ENCODE measurements at places on chromosomes 11 and 22.

- no peak for DNase-seq
Measured at GRCh38 chr11:67663532-67664212, 10.8 kb downstream of the ALDH3B2 start.

DNA sequence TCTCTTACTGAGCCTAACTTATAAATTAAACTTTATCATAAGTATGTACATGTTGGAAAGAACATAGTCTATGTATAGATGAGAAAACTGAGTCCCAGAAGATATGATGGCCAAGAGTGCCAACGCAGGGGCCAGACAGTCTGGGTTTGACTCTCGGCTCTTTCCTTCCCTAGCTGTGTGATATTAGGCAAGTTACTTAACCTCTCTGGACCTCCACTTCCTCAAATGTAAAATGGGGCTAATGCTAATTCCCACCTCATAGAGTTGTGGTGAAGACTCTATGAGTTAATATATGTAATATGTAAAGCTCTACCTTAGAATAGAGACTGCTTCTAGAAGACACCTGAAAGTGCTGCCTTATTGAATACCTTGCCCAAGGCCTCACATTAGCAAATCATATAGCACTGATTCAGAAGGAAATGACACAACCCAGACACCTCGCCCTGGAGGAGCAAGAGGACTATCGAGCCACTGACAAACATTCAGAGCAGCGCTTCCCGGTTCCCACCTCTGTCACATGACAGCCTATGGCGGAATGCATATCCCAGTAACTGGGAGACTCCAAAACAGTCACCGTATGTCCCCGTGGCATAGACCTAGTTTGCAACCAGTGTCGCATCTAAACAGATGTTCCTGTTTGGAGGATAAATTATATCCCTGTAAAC lies 11.3 kb upstream of the CCDC86 start:
- no peak for DNase-seq

GRCh38 chr11:67267188-67268080 lies 1.2 kb downstream of the GRK2 start:
- no peak for DNase-seq

DNA sequence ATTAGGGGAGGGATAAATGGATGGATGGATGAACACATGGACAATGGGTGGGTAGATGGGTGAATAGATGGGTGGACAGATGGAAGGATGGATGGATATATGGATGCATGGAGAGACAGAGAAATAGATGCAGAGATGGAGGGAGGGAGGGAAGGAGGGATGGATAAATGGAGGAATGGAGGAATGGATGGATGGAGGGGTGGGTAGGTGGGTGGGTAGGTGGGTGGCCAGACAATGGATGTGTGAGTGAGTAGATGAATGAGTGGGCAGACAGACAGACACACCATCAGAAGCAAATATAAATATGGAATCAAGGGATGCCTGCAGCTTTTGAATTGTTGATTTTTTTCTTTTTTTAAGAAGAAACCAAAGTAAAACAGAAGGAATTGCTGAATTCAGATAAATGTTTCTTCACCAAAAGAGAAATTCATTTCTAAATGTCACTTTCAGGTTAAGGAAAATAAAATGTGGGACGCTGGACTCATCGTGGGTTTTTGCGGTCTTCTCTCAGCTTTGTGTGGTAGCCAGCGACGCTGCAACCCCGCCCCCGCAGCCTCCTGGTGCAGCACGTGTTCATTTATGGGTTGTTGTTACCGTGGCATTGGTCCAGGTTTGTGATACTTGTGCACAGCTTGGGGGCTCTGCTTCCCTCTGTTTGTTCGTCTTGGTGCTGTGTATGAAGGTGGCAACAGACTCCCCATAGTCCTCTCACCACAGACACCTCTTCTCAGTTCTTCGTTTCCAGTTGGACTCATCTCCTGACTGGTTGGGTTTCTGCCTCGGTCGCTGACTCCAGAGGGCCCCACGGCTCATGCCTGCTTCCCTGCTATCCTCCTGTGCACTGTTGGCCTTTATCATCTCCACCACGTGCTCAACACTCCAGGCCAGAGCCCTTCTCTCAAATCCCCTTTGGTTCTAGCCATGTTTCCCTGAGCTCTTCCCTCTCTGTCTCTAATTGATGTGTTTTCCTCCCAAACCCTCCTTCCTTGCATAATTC lies 76.4 kb downstream of the CDKN1C start:
- no peak for DNase-seq

Measured in neural crest cell (in vitro differentiated cells).